NCI-H226 (cell line): ENCODE measurements at places on chromosomes 11 and 22.
A peak's percentile ranks its signal among the peaks of the same experiment; 100 is the strongest.

GRCh38 chr11:36123336-36124101 lies 165.7 kb downstream of the COMMD9 start:
- no peak for DNase-seq

- no peak for DNase-seq
Observed at GRCh38 chr11:130043575-130043974, 26.1 kb upstream of the APLP2 start.

DNA sequence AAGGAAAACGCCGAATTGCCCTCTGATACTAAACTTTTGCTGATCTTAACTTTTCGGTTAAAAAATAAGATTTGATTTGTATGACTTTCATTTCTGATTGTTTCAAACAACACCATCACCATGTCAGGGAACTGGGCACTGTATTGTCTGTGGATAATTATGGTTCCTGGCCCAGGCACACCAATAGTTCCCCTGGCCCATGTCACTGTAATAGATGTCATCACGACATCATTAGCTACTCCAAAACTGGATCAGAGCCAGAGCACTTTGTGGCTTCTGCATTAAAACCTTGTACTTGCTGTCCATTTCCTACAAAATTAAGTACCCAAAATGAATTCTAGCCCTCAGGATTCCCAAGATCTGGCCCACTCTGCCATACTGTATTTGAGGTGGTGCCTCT lies 119.5 kb upstream of the NARS2 start:
- DNase-seq: no peak

GRCh38 chr11:65150509-65151299 lies 16.4 kb upstream of the SYVN1 start:
- peak; percentile 36 for DNase-seq

GRCh38 chr11:57277845-57278720 lies 41.0 kb upstream of the APLNR start:
- DNase-seq: peak; percentile 76

- no peak for DNase-seq
Observed at GRCh38 chr11:120890609-120891320, 133.1 kb upstream of the TBCEL start.

DNA sequence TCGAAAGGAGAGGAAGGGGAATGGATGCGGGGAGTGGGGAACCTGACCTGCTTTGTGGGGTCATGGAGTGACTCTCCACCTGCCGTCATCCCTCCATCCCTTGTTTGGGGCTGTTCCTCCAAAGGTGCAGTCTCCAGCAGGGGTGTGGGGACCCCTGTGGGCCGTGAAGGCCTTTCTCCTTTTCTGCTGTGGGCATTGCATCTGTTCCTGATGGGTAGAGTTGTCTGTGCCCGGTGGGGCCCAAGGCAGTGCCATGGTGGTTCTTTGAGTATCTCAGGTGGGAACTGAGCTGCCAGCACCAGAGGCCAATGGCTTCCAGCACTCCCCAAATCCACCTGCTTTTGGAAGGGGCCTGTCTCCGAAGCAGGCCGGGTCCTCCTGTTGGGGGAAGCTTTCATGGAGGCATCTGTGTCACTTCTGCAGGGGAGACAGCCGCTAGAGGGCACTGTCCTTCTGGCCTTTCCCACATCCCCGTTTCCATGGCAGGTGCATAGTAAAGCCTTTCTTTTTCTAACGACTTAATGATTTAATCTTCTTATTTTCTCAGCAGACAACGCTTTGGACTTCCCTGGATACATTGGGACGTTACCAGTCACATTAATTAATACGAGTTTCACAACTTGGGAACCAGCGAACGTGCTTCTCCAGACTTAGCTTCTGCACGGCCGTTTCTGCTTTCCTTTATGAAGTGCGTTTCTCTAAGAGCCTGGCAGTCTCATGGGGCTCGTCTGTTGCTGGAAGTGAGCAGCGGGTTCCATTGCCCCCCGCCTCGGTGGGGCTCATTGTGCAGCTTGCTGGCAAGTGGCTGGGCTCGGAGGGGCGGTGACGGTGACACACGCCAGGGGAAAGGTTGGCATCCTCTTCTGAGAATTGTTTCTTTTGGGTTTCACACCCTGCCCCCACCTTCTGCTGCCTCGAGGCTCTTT lies 57.1 kb downstream of the PARVB start:
- no peak for DNase-seq

DNA sequence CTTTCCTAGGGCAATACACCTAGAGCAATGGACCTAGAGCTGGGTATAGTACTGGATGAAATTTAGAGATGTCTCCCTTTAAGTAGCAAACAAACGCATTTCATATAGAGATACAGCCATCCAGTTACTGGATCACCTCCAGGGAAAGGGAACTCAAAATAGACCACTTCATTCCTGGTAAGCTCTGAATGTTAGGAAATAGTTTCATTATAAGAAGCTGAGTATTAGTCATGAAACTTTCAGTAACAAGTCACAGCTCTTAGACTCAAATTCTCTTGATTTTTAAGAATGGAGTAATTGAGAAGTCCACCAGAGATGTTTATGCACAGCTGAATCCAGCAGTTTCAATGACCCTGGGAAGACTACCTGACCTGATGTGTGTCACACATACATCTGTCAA lies 221.9 kb downstream of the FAM76B start:
- DNase-seq: no peak

- no peak for DNase-seq
Observed at GRCh38 chr11:2209370-2209801, 37.8 kb upstream of the TH start.

GRCh38 chr11:116535994-116536393 lies 236.8 kb downstream of the BUD13 start:
- DNase-seq: no peak

DNA sequence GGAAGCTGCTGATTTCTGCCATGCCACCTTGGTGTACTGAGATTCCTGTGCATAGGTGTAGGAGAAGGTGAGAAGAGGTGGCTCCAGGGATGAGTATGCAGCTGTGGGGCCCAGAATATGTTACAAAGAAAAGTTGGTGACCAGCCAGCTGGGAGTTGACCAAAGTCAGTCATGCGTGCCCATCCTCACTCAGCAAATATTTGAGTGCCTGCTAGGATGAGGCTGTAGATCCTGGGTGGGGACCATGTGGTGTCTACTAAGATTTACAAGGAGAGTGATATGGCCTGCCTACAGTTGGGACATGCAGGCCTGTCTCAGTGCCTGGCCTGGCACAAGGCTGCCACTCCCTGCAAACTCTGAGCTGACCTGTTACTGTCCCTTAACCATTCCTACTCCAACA lies 19.4 kb downstream of the RNF185 start:
- no peak for DNase-seq
